Tibial nerve (tissue), 4 donors: ENCODE measurements at places on chromosomes 6 and 20.
A peak's percentile ranks its signal among the peaks of the same experiment; 100 is the strongest.

- no peak for DNase-seq
These were observed 2.7 kb downstream of the TGIF2 start for GRCh38 chr20:36576081-36576445.

DNA sequence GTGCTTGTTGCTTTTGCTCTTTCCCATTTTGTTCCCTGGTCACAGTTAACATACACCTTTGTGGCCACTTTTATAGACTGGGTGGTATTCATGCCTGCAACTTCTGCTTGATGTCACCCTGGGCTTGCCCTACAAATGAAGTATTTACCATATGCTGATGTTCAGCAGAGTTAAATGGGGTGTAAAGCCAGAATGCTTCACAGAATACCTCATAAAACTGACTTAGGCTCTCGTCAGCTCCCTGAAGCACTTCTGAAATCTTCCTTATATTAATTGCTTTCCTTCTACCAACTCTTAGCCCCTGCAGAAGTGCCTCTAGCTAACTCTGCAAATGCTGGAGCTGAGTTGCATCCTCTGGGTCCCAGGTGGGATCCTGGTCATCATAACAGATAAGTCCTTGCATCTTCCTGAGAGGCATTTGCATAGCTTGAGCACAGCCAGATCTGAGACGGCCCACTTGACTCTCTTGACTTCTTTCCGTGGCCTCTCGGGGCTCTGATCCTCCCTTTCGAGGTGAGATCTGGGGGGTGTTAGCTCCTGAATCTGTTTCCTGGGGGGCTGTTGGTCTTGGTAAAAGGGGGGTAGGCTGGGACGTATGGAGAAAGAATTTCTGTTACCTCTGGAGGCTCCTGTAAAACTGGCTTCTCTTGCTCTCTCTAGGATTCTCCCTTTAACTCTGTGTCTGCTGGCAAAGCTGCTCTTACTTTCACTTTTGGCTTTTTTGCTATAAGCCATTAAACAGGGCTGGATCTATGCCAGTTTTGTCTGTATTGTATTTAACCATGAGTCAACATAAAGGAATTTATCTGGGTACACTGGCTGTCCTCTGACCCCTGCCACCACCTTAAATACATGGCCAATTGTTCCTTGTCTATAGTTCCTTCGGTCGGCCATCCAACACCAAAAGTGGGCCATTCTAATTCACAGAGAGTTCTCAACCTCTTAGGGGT is 223.0 kb upstream of the SYNCRIP start:
- no peak for DNase-seq

- no peak for DNase-seq
These were observed 276.0 kb downstream of the TFAP2A start for GRCh38 chr6:10138917-10139316.

DNA sequence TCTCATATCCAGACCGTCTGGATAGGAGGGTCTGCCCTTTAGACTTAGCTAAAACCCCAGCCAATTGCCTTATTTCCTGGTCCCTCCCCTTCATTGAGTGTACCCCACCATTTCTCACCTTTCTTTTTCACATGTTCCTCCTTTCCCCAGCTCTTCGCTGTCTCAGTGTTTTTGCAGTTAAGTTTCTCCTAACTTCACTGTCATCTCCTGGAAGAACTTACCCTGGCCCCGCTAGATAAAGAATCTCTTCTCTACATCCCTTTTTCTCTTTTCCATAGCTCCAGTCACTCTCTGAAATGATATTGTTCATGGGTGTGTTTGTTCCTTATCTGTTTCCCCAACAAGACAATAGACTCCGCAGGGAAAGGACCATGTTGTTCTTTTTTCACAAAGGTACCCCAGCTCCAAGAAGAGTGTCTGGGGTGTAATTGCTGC is 208.8 kb downstream of the TSHZ2 start:
- DNase-seq, result no peak

DNA sequence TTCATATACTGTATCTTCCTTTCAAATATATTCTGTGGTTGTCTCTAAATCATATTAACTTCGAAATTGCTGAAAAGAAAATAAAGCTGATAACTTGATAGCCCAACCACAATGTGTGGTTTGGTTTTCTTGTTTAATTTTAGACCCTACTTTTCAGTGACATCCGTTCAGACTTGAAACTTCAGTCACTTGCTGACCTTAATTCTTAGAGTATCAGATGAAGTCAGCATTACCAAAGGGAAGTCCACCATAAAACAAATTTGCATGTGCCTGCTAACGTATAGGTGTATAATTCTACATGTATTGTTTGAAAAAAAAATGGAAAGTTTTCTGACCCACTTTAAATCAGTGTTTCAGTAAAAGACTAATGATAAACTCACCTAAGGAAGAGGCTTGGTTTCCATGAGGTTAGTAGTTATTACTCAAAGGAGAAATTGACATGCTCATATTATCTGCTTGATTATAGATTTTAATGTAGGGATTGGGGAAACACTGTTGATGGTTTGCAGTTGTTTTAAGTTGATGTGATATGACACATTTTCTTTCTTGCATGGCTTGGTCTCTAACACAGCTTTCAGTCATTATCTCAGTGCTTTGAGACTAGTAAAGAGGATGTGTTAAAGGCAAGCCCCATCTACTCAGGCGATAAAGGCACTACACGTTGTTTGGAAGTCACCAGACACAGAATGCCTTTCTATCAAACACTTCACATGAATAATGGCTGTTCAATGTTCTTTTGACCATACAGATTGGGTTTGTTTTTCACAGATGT is 5.2 kb upstream of the IL17A start:
- DNase-seq, result no peak

DNA sequence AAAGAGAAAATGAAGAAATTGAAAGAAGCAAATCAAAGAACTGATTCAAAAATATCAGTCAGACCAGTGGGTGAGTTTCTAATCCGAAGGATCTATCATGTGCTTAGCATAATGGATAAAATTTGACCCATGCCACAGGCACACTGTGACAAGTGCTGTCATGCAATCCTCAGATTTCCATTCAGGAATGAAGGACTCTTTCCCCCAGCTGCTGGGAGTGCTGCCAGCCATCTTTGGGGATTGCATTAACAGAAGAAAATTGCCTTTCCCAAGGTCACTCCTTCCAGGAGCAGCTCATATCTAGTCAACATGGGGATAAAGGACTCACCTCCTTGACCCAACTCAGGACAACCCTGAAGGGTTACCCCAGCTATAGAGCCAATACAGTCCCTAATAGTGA is 316.7 kb upstream of the TBX18 start:
- DNase-seq, result no peak

DNA sequence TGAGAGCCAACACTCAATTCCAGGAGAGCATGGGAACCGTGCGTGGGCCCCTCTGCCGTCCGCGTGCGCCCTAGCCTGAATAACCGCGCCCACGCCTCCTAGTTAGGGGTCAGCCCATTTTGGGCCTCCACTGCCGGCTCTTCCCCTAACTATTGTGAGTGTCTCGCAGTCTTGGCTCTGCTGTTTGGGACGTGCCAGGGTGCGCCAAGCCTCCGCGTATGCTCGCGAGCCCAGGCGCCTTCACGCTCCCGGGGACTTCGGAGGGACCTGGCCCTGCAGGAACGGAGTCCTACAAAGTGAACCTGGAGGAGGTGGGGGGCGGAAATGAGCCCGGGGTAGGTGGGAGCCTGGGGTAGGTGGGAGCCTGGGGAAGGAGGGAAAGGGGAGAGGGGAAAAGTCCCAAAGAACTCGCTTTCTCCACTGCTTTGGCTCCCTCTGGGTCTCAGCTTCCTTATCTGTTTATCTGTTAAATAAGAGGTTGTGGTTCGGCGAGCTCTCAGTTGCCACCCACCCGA is 873 bp upstream of the GCM2 start:
- DNase-seq, result no peak

GRCh38 chr20:17969884-17970409 is 1.1 kb downstream of the MGME1 start:
- peak; percentile 29 for DNase-seq

GRCh38 chr20:64139199-64140060 is 24.8 kb upstream of the MYT1 start:
- no peak for DNase-seq

DNA sequence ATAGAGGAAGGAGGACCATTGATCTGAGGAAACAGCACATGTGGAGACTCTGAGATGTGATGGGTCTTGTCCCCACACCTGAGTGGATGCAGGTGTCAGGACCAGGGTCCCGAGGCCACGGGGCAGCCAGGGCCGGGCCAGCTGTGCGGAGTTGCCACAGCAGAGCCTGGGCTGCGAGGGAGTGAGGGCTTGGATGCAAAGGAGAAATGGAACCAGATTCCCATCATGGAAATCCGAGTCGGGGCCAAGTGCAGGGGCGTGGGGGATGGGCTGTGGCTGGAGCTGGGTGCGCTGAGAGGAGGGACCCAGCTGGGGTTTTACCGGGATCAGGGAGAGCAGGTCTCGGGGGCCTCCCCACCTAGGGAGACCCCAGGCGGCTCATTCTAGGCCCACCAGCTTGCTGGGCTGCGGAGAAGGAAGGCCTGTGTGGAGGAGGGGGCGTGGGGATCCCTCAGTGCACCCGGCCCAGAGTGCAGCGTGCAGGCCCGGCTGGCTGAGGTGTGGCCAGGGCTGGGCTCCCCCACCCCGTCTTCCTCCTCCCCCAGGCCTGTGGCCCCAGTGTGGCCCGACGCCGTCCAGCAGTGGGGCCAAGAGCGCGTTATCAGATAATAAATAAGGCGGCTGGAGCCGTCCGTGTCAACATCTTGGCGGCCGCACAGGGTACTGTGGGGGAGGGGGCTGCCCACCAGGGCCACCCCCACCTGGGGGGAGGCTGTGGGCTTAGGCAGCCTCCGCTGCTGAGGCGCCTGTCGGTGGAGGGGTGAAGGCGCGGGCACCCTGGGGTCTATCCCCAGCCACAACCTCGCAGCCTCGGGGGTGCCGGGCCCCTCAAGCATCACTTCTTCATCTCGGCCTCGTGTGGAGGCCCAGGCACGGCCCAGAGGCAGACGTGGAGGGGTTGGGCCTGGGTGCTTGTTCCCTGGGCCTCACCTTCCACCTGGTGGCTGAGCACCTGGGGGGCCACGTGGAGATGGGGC is 17.2 kb downstream of the GATA5 start:
- DNase-seq, result no peak

- no peak for DNase-seq
These were observed 241.9 kb upstream of the ZFP64 start for GRCh38 chr20:52433326-52434040.

GRCh38 chr6:132443206-132443605 is 41.9 kb upstream of the MOXD1 start:
- no peak for DNase-seq

GRCh38 chr20:17862171-17862570 is 106.4 kb downstream of the SNX5 start:
- DNase-seq, result no peak

- DNase-seq, result no peak
These were observed 17.8 kb upstream of the SLC16A10 start for GRCh38 chr6:111069382-111070104.

GRCh38 chr6:7085911-7086310 is 21.9 kb upstream of the RREB1 start:
- no peak for DNase-seq

DNA sequence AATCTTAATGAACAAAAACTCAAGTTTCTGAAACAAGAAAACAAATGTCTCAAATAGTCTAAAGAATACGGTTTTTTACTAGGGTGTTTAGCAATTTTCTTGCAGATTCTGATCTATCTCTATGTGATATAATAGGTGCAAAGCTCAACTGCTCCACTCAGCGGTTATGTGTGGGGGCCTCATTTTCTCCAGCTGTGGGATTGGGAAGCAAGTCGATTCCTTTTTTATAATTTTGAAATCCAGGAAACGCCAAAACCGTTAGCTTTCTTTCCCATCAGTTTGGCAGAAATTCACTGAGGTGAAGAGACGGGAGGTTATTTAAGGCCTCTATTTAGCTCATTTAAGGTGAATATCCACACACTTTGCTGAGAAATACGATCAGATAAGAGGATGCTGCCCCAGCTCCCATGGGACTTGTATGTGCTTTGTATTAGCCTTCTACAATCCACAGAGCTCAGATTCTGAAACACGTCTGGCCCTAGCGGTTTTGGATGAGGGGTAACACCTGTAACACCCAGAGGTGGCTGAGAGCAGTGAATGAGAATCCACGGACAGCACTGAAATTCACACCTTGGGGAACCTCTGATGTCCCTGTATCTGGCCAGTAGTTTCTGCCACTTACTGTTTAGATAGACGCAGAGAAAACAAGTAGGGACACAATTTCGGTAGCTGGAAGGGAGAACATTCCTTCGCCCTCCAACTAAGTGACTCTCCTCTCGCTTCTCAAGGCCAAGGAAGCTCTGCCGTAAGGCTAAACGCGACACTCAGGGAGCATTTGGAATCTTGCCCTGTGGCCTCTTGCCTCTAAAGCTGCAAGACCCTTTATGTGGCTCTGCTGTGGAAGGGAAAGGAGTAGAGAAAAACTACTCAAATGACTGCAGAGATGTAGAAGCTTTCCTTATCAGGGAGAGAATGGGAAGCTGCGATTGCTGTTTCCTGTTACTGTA is 6.5 kb upstream of the BCAS4 start:
- peak; percentile 46 for DNase-seq

- no peak for DNase-seq
These were observed 4.4 kb upstream of the ABHD12 start for GRCh38 chr20:25394996-25395395.

DNA sequence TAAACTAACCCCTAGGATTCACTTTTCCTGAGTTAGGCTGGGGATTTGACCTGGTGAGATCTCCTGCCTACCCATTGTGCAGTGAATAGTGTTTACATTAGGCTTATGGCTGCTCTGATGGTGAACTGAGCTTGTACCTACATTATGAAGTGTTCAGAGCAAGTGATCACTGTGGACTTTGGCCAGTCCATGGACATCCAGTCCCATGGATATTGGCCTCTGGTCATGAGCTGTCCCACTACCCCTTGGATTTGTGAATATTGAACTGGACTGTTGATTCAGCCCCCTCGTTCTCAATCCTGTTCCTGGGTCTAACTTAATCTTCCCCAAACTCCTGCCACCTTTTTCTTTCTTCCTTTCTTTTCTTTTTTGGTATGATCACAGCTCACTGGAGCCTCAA is 13.8 kb downstream of the ASIP start:
- no peak for DNase-seq

DNA sequence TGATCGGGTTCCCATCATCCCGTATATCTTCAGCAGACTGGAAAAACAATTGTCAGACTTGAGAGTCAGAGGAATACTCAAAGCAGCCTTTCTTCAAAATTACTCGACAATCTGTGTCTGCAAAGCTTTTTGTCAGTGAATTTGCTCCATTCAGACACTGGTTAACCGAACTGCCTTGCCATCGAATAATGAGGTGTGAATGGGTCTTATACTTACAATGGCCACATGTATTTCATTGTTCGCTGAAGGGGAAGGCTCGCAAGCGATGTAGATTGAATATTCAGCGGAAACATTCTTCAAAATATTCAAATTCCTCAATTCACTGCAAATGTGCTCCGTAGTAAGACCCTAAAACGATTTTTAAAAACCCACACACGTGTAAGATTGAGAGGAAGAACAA is 32.9 kb downstream of the JAG1 start:
- no peak for DNase-seq
